Coronary artery (tissue), 2 donors: ENCODE measurements at places on chromosomes 2 and 18.

DNA sequence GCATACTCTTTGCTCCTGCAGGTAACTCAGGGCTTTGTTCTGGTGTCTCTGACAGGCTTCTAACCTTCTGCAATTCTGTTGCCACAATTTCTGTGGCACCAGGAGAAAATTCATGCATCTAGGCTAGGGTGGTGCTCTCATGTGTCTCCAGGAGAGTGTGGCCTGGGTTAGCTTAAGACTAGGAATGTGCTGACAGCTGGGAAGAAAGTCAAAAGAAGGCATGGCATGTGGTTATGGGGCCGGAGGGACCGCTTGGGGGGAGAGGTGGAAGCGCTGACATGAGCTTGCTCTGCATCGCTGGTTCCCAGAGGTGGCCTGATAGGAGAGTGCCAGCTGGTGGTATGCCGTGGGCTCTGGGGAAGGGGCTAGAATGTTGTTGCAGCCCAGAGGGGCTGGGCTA is 173.3 kb upstream of the TNP1 start:
- DNase-seq = no peak

GRCh38 chr18:30999186-30999585 is 43.4 kb downstream of the DSC3 start:
- DNase-seq = no peak

DNA sequence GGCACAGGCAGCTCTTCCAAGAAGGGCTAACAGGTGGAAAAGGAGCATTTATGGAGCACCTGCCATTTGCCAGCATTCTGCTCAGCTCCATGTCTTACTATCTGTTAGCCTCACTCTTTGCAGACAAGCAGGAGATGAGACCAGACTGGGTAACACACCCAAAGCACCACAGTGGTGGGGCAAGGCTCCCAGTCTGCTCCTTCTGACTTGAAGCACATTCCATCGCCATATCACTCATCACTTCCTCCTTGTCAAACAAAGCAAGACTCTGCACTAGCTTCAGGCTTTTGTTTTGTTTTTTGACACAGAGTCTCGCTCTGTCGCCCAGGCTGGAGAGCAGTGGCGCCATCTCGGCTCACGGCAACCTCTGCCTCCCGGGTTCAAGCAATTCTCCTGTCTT is 182.8 kb downstream of the MGAT5 start:
- no peak for DNase-seq

DNA sequence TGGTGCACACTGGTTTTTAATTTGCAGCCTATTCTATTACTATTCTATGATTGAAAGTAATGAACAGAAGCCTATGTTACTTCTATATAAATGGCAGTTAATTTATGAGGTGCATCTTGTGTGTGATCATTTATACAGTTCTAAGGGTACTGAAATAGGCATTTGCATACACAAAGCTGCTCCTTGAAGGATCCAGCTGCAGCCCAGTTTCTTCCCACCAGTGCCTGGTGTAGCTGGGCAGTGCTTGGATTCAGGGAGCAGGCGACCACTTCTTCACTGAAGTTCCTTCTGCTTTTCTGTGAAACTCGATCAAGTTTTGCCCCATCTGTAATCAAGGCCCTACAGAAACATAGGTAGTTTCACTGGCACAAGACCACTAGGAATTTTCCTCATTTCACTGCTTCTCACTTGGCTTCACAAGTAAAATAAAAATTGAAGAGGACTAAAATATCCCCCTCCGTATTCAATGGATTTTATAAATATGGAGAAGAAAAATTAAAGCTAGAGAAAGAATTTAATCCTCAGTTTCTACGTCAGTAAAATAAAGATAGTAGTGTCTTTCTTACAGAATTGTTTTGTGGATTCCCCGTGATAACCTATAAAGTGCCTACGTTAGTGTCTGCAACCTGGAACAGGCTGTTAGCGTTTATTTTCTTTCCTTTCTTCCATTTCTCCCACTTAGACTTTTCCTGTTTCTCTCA is 1.7 kb upstream of the LPIN2 start:
- no peak for DNase-seq
